ENCODE measurements at places on chromosomes 3 and 15. TPM values are rescaled to one million over a fixed set of nuclear protein-coding genes. Genes with fewer than 3 reads are reported as not detected.

- DNase-seq: no peak
Measured at GRCh38 chr15:58396181-58396580, 35.6 kb upstream of the LIPC start.

GRCh38 chr3:98262046-98262445 is 2.0 kb upstream of the OR5H6 start:
- DNase-seq: no peak

Gene PLIN1
- total RNA-seq: 114 TPM

GRCh38 chr15:31338318-31338878 is 11.8 kb downstream of the KLF13 start:
- no peak for DNase-seq

DNA sequence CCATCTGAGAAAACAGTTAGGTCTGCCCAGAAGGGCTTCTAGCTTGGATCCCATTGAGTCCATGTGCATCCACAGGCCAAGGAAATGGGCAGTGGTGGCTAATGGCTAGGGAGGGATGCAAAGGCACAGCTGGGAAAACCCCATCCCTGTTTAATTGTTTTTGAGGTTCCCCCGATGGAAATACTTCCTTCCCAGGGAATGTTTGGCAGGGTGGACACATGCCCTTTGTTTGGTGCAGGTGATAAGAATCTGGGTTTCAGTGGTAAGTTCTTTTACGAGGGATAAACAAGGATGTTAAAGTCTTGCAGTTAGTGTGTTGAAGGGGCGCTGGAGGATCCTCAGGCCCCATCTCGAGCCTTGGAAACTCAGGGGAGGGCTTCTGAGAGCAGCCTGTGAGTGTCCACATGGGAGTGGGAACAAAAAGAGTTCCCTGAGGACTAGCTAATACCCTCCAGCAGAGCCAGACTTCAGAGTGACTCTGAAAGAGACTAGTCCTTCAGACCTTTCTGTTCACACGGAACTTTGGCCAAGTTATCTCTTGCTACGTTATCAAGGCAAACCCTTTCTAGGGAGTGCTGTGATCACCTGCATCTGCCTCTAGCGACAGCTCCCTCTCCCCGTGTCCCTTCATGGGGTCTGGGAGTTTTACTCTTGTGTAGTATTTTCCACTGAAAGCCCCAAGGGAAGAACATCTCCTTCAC is 17.4 kb downstream of the PTPRG start:
- no peak for DNase-seq

DNA sequence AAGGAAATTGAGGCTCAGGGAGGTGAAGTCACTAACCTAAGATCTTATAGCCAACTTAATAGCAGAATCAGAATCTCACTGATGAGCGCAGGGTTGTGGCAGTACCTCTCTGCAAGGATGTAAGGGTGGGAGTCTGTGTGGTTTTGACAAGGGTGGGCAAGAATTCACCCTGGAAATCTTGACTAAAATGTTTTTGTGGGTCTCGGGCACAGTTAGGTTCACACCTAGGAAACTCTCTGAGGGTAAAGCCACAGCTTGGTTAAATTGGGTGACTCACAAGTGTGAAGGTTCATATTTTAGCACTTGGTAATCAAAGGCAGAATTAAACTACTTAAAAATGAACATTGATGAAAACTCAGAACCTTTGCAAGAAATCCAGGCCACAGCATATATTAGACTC is 178.2 kb upstream of the EOMES start:
- DNase-seq: no peak

- DNase-seq: no peak
Measured at GRCh38 chr15:50552238-50552637, 5.8 kb upstream of the USP50 start.

Gene PLA1A
- 0.59 TPM for total RNA-seq

DNA sequence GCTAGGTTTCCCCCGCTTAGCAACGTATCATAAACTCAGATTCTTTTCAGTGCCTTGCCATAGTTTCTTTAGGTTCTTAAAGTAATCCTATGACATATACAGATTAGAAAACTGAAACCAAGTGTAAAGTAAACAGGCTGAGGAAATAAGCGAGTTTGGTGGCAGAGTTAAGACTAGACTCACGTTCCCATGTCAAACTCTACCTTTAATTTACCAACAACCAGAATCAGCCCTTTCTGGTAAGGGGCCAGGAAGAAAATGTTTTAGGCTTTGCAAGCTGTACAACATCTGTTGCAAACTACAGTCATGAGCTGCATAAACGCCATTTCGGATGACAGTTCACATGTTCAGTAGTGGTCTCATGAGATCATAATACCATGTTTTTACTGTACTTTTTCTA is 128.0 kb upstream of the PRICKLE2 start:
- DNase-seq: no peak

Gene SNX4
- total RNA-seq: 51.4 TPM

GRCh38 chr3:15781131-15781530 is 16.6 kb downstream of the ANKRD28 start:
- no peak for DNase-seq

DNA sequence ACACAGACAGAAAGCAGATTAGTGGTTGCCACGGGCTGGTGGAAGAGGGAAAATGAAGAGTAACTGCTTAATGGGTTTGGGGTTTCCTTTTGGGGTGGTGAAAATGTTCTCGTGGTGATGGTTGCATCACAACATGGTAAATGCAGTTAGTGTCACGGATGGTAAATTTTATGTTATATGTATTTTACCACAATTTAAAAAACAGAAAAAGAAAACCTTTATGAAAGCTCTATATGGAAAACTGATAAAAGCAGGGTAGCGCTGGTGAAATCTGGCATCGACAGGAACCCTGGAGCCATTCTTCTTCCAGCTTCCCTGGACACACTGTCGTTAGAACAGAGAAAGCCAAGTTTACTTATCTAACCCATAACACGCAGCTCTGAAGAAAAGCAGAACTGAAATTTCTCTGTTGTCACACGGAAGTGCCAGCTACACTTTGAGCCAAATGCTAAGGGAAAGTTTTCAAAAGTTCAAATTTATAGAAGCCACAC is 287.7 kb upstream of the NR2F2 start:
- no peak for DNase-seq

- DNase-seq: no peak
Measured at GRCh38 chr3:73029321-73029796, 32.1 kb upstream of the EBLN2 start.

- DNase-seq: no peak
Measured at GRCh38 chr15:57321973-57322601, 54.2 kb upstream of the CGNL1 start.

DNA sequence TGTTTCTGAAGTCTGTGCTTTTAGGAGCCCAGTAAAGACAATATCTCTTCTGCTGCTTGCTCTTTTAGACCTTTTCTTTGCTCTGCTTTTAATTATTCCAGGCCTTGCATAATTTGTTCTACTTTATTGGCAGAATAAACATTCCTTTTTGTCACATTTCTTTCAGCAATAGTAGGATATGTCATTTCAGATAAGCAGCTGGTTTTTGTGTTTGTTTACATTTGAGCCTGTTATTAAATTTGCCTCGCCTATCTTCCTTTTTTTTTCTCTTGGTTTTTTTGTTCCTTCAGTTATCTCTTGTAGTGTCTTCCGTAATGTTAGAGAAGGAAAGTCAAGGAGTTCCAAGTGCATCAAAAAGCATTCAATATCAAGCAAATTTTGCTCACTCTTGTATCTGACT is 16.4 kb downstream of the ZNF654 start:
- no peak for DNase-seq

Gene CERS3
- total RNA-seq: under 0.01 TPM

GRCh38 chr15:91983729-91984340 is 130.3 kb downstream of the SLCO3A1 start:
- no peak for DNase-seq

DNA sequence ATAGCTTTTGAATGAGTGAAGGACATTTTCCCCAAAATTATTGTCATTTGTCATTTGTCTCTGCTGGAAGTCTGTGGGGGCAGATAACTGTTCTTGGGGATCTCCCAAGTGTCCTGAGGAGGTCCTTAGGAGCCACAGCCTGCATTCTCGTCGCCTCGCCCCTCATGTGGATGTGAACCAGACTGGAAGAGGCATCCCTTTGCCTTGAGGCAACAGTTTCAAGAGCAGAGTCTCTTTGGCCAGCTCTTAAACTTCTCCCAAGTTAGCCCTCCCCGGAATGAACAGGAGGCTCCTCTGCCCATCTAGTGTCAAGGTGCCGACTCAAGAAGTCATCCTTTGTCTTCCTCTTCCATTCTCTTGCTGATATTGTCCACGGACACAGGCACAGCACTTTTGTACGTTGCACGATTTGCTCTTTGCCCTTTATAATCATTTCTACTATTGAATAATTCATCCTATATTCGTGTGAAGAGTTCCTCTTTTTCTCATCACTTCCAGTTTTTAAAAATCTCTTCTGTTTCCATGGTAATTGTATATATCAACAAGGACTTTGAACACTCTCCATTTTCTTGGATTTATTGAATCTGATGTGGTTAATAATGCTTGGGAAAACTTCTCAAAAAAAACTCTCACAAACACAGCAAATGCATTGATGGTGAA is 40.8 kb upstream of the CD47 start:
- DNase-seq: no peak

Gene SEMA5B
- total RNA-seq: 0.15 TPM

Gene MUC13
- total RNA-seq: not detected

- no peak for DNase-seq
Measured at GRCh38 chr15:82950295-82950694, 2.2 kb downstream of the HOMER2 start.

DNA sequence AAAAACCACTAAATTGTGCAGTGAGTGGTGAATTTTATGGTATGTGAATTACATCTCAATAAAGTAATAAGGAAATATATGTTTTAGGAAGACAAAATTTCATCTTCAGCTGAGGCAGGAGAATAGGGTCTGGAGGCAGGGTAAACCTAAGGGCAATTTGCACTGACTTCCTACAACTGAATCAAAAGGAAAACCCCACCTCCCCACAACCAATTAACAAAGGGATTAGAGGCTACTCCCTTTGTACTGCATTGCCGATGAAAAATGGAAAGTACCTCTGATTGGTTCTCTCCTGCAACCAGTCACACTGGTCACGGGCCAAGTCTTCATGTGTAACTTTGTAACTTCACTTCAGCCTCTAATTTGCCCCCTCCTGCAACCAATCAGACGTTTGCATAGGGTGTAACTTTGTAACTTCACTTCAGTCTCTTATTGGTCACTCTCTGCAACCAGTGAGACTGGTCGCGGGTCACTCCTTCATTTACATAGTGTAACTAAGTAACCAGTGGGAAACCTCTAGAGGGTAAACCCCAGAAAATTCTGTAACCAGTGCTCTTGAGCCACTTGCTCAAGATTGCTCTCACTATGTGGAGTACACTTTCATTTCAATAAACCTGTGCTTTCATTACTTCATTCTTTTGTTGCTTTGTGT is 244.5 kb downstream of the CNTN4 start:
- DNase-seq: no peak

GRCh38 chr15:40696228-40696627 is 1.3 kb downstream of the RAD51 start:
- DNase-seq: no peak
